ENCODE measurements at places on chromosomes 2 and 18. TPM values are rescaled to one million over a fixed set of nuclear protein-coding genes. Genes with fewer than 3 reads are reported as not detected.

ECEL1 gene
- 3.8 TPM for total RNA-seq

ARHGAP25 gene
- 5.8 TPM for total RNA-seq

RGPD8 gene
- total RNA-seq: 11.1 TPM

GRP gene
- total RNA-seq: 2.1 TPM

UGT1A5 gene
- total RNA-seq: not detected

GPN1 gene
- 59.2 TPM for total RNA-seq

MYO1B gene
- total RNA-seq: 88.0 TPM

NABP1 gene
- 2.8 TPM for total RNA-seq

CPO gene
- not detected for total RNA-seq

SKOR2 gene
- not detected for total RNA-seq

ALPI gene
- total RNA-seq: not detected

SNORC gene
- total RNA-seq: 2.6 TPM

TMEM200C gene
- total RNA-seq: 1.4 TPM

TUBB8B gene
- total RNA-seq: 0.36 TPM

NT5DC4 gene
- total RNA-seq: not detected

DSC3 gene
- total RNA-seq: 1.2 TPM

CAPN13 gene
- not detected for total RNA-seq

NEU2 gene
- total RNA-seq: not detected

Measured in neural progenitor cell (in vitro differentiated cells).